ENCODE measurements at places on chromosomes 6 and 20. TPM values are rescaled to one million over a fixed set of nuclear protein-coding genes. Genes with fewer than 3 reads are reported as not detected.

The IMPG1 gene
- total RNA-seq: 0.29 TPM

The DSTN gene
- 770 TPM for total RNA-seq

The PLEKHG1 gene
- total RNA-seq: 17.6 TPM

The WFDC10B gene
- total RNA-seq: not detected

The NOX3 gene
- not detected for total RNA-seq

The PPP1R14C gene
- total RNA-seq: 102 TPM

The SMIM29 gene
- 20.9 TPM for total RNA-seq

DNA sequence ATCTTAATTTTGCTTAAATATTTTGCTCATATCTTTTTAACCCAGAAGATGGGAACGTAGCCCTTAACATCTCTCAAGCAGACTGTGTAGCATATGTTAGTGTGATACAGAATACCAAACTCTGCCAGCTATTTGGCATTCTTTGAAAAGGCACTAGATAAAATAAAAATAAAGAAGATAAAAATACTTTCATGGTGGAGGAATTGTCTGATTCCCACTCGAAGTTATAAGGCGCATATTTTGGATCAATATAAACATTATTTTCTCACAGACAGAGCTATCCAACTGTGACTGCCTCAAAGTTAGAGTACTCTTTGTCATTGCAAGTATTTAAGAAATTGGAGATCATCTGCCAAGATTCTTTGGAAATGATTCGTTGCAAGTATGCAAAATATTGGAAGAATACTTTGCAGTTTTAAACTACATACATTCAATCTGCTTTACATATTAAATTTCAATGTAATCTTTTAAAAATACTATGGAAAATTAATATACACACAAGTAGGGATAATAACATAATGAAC is 10.8 kb upstream of the EEF1E1 start:
- DNase-seq: no peak

DNA sequence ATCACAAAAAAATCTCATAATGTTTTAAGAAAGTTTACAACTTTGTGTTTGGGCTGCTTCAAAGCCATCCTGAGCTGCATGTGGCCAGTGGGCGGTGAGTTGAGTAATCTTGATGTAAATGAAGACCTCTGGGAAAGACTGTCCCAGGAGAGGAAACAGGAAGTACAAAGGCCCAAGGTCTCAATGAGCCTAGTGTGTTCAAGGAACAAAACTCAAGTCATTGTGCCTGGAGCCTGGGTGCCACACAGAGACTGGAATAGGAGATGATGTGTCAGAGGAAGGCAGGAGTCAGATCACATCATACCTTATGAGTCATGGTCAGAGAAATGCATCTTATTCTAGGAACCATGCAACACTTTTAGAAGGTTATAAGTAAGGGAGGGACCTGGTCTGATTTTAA is 51.5 kb downstream of the COL19A1 start:
- no peak for DNase-seq

DNA sequence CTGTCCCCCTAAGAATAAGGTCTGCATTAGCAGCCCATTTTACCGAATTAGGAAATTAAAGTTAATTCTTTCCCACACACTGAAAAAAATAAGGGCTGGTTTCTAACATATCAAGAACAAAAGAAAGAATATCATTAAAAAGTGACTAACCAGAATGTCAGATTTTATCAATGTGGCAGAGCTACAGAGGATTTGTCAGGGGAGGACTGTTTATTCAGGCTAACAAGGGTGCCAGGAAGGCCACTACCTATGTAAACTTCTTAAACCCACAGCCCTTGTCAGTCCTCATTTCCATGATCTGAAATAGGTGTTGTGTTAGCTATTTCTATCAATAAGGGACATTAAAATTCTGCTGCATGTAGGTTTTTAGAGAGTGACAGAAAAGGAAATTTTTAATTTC is 76.4 kb downstream of the BACH2 start:
- no peak for DNase-seq

- no peak for DNase-seq
Measured at GRCh38 chr6:152981989-152982903, 595 bp downstream of the FBXO5 start.

- DNase-seq: no peak
Measured at GRCh38 chr6:53504512-53504911, 40.4 kb downstream of the GCLC start.

DNA sequence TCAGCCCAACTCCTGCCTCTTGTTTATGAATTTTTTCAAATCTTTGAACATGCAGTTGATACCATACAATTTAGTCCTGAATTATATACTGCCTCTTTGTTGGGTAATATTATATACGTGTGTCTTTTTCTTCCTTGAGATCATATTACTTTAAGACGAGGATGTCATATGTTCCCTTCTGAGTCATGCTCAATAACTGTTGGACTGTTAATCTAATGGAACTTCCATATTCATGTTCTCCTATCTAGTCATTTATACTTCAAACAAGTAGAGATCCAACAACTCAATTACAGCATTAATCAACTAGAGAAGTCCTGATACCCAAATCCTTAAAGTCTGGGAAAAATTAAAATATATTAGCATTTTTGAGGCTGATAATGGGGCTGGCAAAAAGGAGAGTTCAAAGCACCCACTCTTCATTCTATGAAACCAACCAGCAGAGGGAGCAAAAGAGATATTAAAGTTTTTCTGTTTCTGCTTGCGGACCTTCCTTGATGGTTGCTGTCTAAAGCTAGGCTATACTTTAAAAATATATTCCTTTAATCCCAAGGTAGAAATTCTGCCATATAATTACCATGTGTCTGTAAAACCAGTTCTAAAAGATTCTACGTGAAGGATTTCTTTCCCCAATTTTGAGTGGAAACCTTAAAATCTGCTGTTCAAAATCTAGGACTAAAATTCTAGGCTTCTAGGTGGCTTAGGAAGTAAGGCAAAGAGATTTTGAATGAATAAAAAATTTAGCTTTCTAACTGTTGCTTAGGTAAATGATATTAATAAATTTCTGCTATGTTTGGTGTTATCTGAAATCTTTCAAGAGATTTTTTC is 498.9 kb downstream of the BCKDHB start:
- no peak for DNase-seq

DNA sequence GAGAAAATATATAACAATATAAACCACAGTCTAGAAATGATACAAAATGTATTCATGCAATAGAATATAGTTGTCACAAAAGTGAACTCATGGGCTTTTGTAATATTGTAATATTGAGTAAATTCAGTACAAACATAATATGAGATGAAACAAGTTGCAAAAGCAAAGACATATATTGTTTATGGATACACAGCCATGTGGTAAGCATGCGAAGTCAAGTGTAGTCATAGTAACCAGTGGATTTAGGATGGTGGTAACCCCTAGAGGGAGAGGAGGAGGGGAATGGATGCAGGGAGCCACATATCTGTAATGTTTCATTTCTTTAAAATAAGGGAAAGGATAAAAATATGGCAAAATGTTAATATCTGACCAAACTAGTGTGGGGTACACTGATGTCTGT is 47.3 kb downstream of the ARMC2 start:
- no peak for DNase-seq

DNA sequence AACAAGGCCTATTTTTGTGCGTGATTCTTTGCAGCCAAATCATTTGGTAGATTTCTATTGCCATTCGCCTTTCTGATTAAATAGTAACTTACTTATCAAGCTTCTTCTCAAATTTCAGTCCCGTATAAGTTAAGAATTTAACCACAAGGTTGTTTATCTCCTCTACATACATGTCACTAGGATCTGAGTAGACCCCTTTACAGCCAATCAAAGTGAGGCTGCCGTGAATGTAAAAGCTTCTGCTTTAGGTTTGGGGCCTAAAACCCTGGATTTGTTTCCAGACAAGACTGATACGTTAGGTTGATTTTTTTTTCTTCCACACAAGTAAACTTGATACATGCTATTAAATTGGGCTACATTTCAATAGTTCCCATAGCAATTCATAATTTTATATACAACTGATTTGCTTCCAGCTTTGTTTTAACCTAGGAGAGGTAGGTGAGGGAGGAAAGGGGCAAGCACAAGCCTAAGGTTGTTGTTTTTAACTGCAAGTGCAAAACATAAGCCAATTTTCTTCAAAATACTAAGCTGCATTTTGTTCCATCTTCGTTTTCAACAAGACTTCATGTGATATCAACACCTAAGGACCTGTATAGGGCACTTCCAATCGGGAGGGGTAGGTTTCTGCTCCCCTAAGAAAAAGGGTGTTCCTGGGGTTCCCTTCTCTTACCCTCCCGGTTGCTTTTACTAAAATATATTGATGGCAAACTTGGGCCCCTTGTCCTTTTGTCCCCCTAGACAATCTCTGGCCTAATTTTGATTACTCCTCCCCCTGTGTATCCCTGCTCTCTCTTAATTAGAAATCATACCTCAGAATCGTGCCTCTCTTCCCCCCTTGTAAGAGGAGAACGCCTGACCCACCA is 1.7 kb downstream of the RANBP9 start:
- DNase-seq: no peak

- DNase-seq: no peak
Measured at GRCh38 chr6:147156218-147156617, 48.0 kb upstream of the STXBP5 start.

DNA sequence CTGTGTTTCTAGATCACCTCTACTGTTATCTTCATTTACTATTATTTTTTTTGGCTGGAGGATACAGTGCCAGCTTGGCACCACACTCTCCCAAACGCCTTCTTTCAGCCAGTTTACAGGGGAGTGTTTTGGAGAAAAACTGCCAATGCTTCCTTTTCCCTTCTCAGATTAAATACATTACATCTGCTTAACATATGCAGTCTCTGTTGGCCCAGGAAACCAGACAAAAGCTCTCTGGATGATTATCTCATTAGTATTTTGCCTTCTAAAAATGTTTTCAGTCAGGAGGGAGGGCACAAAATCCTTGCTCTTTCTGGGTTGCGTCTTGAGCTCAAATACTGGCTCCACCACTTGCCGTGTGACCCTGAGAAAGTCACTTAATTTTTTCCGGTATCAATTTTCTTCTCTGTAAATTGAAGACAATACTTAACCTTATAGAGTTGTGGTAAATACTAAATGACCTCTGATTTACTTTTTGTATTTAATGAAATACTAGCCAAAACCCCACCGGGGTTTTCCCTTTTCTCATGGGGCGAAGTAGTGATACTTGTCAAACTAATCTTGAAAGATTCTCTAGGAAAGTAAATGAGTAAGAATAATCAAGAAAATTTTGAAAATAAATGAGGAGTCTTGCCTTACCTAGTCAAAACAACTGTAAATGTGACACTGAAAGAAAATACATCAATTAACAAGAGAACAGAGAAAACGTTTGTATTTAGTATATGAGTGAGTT is 146.2 kb downstream of the MMS22L start:
- no peak for DNase-seq

Measured in right cardiac atrium (tissue), 5 donors.